Small intestine (tissue), 16 donors: ENCODE measurements at places on chromosomes 1 and 21.
A peak's percentile ranks its signal among the peaks of the same experiment; 100 is the strongest.

- no peak for DNase-seq
These were observed 56.3 kb upstream of the GALNT2 start for GRCh38 chr1:230010603-230011332.

DNA sequence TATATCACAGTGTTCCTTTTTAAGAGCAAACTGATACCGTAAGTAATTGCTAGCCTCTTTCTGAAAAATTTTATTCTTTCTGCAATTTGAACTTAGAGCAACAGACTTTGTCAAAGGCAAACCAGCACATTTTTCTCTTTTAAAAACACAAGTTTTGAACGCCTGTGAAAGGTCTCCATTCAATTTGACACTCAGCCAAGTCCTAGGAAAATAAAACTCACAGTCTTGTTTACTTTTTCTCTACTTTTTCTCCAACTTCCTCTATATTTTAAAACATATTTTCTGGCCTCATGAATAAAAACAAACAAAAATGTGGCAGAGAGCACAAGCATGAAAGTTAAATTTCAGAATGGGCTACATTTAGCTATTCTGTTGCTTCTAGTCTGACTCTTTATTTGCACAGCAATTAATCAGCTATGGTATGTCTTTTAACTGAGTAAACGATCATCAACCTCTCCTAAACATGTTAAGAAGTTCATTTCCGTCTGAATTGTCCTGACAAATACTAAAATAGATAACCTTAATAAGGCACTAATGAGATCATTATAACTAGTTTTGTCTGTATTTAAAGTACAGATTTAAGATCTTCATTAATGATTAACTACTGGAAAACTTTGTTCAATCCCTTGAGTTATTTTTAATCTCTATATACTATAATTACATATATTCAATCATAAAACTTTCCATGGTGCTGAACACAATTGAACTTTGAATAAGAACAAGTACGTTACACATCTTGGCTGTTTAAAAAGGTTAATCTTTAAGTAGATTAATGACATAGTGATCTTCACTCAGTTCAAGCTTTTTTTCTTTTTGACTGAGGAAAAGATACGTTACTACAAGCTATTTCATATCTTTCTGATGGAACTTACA is 550.6 kb downstream of the PTBP2 start:
- peak; percentile 33 for DNase-seq

- no peak for DNase-seq
These were observed 32.0 kb downstream of the AGO3 start for GRCh38 chr1:35962952-35963351.

DNA sequence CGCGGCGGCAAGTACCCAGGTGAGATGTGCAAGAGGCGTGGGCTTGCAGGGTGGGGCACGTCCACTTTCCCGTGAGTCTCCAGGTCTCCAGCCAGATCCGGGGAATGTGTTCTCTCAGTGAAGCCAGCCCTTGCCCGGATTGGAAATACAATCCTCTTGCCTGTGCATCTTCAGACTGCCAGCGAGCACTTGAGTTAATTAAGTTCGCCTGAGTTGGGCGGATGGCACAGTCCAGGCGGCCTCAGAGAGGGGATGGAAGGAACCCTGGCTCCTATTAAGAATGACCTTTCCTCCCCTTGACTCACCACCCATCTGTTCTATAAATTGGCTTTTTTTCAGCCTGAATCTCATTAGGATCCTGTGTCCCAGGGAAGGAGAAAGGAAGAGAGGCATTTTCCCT is 33.3 kb upstream of the CNTN2 start:
- DNase-seq = no peak

DNA sequence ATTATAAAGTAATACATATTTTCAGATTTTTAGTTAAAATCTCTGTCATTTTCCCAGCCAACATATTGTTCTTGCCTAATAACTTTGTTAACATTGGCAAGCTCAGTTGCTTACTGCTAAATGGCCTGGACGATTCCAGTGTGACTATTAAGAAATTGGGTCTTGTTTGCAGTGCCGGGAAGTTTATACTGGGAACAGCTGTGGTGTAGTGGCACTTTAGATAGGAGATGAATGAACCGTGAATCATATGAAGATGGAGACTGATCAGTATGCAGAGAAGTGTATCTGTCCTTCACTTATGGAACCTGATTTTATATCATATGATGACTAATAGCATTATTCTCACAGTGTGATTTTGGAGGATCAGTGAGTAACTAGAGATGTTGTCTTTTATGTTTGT is 3.3 kb downstream of the CHRM3 start:
- DNase-seq = peak; percentile 16

GRCh38 chr21:42677339-42678321 is 24.2 kb downstream of the PDE9A start:
- DNase-seq = no peak

- DNase-seq = no peak
These were observed 94.6 kb upstream of the TMPRSS2 start for GRCh38 chr21:41602531-41602930.
